ENCODE measurements at places on chromosomes 3 and 15.

GRCh38 chr15:22240403-22240802, 160.1 kb downstream of the OR4M2 start:
- no peak for DNase-seq

GRCh38 chr15:58115692-58116091, 22.5 kb upstream of the AQP9 start:
- DNase-seq = peak; percentile 2

DNA sequence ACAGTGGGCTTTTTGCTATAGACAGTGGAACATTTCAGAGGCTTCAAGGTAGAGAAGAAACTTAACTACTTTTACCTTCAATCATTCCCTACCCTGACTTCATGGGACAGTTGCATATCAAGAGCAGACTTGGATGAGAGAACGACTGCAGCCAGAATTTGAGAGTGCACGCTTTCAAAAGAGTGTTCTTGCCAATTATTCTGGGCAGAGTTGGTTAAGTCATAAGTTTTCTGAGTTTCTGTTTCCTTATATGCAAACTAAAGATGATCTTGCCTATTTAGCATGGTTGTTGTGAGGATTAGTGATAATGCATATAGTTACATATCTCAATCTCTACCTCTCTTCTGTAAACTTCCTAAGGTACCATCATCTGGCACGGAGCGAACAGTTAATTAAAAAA, 7.6 kb downstream of the SLC9A9 start:
- no peak for DNase-seq

DNA sequence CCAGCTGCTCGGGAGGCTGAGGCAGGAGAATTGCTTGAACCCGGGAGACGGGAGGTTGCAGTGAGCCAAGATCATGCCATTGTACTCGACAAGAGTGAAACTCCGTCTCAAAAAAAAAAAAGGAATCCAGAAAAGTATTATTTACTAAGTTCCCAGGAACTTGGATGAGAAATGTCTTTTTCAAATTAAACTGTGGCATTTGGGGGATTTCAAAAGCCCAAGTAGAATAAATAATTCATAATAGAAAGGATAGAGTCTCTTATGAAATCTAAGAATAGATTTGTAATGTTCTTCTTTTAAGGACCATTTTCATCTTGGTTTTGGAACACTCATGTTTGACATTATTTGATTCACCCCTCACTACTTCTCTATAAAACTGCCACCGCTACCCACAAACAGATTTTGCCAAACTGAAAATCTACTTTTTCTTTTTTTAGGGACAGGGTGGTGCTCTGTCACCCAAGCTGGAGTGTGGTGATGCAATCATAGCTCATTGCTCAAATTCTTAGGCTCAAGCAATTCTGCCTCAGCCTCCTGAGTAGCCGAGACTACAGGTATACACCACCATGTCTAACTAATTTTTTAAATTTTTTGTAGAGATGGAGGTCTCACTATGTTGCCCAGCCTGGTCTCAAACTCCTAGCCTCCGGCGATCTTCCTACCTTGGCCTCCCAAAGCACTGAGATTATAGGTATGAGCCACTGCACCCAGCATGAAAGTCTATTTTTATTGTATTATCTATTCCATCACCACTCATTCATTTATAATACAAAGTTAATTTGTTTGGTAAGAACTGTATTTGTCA, 99.3 kb downstream of the SENP2 start:
- DNase-seq = no peak

GRCh38 chr15:99717161-99718009, 15.9 kb downstream of the LYSMD4 start:
- DNase-seq = no peak

- no peak for DNase-seq
These were observed 85.4 kb downstream of the ZNF385D start for GRCh38 chr3:21665444-21666100.

DNA sequence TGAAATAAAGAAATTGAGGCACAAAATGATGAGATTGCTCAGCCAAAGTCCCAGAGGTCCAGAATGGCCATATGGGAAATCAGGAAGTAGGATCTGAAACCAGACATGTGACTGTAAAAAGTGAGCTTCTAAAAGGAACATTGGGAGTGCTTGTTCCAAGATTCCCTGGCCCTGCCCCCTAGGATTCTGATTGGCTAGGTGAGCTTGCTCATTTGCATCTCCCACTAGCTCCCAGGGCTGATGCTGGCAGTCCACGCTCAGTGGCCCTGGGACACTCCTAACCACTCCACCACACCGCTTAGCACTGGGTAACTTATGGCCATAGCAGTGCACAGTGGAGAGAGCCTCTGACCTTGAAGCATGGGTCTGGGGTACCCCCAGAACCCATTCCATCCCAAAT, 326.7 kb downstream of the NTRK3 start:
- DNase-seq = no peak

DNA sequence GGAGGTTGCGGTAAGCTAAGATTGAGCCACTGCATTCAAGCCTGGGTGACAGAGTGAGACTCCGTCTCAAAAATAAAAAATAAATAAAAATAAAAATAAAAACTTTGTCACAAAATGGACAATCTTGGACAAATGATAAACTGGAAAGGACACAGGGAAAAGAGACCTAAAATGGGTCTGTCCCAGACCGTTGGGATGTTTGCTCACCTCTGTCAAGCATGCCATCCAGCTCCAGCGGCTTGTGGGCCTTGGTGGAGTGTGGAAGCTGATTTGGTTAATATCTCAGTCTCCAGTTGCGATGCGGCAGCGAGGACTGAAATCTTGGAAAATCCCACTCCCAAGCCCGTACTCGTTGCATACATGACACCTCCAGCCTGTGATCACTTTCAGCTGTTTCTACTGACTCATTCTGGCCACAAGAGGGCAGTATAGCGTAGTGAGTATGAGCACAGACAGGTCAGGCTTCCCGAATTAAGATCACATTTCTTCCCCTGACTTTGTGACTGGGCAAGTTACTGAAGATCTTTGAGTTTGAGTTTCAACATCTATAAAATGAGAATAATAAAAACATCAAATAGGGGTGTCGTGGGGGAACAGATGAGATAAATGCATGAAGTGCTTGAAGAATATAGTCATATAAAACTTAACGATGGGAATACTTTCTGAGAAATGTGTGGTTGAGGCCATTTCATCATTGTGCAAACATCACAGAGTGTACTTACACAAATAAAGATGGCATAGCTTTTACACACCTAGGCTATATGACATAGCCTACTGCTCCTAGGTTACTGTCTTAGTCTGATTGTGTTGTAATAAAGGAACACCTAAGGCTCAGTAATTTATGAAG, 19.6 kb upstream of the MOBP start:
- DNase-seq = peak; percentile 67

- DNase-seq = no peak
These were observed 81.3 kb downstream of the STAC start for GRCh38 chr3:36461597-36461996.

DNA sequence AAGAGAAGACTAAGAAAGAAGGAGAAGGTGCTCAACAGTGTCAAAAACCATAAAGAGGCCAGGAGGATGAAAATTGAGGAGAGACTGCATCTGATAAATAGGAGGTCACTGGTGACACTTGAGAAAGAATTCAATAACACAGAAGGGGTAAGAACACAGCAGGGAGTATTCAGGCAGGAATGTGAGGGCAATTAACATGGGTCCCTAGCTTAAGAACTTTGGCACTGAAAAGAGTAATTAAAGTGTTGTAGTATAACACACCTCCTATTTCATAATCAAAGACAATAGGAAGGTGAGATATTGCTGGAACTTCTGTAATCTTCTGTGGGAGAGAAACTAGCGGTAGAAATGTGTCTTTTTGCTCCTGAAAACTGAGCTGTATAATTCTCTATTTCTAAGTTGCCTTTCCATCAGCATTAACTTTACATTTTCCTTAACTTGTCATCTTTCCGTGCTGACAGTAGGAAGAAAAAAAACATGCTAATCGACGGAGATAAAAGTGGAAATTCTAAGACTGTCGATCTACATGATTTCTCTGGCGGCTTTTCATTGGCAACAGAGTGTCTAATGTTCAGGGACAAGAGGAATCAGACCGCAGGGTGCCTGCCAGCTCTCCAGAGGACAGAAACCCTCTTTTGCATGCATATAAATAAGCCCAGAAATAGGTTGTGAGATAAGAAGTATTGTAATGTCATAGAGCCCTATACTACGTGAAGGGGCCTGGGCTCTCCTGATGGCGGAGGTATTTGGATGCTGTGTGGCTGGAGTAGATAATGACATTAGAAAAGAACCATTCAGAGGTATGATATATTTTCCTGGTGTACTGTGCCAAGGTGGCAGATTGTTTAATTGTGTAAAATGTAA, 147.9 kb upstream of the GAP43 start:
- DNase-seq = no peak

GRCh38 chr3:14716591-14716990, 41.6 kb downstream of the C3orf20 start:
- DNase-seq = no peak

DNA sequence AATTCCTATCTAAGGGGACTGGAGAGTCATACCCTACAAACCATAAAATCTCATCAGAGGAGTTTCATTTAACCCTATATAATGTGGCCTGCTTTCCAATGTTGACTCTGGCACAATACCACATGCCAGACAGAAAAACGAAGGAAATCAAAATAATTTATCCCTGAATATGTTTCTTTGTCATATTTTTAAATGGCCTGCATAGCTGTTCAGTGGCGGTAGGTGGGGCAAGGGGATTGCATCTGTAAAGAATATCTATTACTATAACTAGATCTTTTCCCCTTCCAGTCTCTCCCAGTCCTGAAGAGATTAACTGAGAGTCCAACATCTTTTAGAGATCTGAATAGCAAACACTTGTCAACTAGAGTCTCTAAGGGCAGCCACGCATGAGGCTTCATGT, 278.1 kb upstream of the CTNNB1 start:
- DNase-seq = no peak

GRCh38 chr3:112446343-112446742, 52.9 kb downstream of the BTLA start:
- no peak for DNase-seq

DNA sequence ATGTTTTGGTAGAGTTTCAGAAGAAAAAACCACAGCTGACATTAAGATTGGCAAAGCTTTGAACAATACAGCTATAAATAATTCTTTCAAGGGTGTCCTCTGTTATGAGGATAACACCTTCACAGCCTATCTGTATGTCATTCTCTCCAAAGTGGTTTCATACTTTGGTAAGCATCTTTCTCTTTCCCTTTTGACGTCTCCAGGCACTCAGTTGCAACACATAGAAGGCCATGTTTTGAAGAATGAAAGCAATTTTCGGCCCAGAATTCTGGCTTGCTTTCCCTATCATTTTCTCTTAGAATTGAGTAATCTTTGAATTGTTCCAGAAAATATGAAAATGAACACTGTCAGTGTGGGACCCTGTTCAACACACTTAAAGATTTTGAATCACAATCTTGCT, 200.0 kb upstream of the CBLB start:
- DNase-seq = no peak

DNA sequence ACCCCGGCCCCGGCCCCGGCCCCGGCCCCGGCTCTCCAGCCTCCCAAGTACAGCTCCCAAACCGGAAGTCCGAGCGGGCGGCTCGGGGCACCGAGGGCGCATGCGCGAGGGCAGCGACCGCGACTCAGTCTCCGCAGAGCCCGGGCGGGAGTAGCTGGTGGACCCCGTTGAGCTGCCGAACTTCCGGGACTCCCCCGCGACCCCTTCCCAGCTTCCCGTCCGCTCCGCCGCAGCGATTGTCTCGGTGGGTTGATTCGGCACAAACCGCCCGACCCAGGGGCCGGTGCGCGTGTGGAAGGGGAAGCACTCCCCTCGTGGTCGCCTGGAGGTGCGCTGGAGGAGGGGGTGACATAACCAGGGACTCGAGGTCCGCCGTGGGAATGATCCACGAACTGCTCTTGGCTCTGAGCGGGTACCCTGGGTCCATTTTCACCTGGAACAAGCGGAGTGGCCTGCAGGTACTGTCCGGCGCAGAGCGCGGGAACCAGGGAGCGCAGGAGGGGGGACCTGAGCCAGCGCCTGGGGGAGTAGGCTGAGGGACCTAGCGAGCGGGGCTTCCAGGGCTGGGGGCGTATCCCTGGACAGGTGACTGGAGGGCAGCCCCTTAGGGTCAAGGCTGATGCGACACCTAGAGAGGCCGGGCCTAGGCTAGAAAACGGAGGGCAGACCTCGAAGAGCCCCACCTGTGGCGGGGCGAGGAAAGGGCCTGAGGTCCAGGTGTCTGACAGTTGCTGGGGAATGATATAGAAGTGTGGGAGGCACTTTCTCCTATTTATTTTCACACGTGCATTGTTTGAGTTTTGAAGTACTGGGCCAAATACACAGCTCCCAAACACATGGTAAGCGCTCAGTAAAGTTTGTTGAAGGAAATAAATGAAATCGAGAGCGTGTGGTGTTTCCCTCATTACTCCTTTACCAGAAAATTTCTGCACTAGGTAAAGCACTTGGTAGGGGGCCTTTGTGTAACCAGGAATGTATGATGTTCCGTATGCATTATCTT, at the start of the genes TUBGCP4 and ZSCAN29:
Gene TUBGCP4 (plus strand): TSS at position 127 of the 1,000 bp plus-strand sequence. CDS start 254 bp downstream, at position 381.
Gene ZSCAN29 (minus strand): TSS at position 69 of the 1,000 bp plus-strand sequence. CDS start 1,130 bp downstream, outside the sequence.
- peak; percentile 54 for DNase-seq

DNA sequence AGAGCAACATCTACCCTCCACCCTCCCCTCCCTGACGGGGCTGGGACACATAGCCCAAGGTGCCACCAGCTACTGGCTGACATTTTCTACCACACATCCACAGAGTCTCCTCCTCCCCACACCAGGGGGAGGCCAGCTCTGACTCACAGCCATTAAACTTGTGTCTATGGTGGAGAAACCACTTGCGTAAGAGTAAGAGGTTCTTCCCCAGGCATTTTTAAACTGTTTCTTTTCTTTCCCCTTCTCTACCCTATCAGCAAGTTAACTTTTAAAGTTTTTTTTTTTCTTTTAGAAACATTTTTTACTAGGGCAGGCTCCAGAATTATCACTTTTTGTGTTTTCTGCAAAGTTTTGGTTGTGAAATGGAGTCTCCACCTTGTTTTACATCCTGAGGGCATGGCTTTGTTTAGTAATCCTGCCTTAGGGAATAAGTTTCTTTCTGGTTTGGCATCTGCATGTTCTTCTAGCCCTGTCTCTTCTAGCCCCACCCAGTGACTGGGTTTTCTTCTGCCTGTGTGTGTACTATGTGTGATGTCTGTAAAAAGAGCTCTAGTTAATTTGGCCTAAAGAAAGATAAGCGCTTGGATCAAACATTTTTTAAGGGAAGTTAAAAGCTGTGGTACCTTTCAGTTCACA, 148.8 kb upstream of the GADL1 start:
- DNase-seq = peak; percentile 11

- DNase-seq = no peak
These were observed 85.0 kb downstream of the TCF12 start for GRCh38 chr15:57003418-57003817.

DNA sequence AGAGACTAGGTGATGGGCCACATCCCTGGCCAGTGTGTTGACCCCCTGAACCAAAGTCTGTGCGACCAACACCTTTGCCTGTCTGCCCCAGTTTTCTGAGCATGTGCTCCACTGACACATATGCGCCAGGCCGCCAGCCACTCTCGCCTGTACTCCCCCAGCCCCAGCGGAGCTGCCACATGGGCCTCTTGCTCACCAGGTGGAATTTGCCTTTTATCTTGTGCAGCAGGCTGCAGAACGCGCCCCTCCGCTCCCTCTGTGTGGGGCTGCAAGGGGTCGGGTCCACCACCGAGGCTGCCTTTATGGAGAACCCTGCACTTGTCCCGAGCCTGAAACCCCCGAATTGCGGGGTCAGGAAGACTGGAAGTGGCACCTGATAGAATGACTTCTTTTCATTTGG, 405.7 kb upstream of the NPAP1 start:
- no peak for DNase-seq

GRCh38 chr15:59104602-59104911, 389 bp upstream of the CCNB2 start:
- no peak for DNase-seq

- no peak for DNase-seq
These were observed 435.3 kb downstream of the TUSC7 start for GRCh38 chr3:117144853-117145252.
